Thoracic aorta (tissue), 2 donors: ENCODE measurements at places on chromosomes 7 and 10. TPM values are rescaled to one million over a fixed set of nuclear protein-coding genes. Genes with fewer than 3 reads are reported as not detected.

DNA sequence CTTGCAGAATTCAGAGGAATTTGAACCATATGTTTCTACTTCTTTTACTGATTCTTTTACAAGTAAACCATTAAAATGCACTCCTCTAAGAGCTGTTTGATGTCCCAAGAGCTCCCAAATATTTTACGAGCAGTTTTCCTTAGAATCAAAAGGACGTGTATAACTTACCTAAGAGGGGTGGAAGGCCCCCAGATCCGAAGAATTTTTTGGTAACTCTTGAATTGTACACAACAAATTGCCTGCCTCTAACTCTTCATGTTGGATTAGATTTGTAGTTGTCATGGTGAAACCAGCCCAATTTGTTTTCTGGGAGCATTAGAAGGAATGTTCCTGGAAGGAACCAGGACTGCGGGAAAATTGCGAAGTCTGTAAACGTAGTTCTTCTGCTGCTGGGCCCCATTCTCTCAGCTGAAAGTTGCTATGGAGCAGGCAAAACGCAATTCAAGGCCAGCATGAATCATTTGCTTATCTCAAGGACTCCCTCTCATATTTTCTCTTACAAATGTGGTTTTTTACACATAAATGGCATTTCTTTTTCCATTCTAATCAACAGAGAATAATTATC, 124.8 kb upstream of the TMEM72 start:
- no peaks in the 10 kb centered on the region for H3K36me3 ChIP-seq
- no peaks in the 10 kb centered on the region for H3K4me1 ChIP-seq
- H3K27me3 ChIP-seq = no peaks in the 10 kb centered on the region
- H3K4me3 ChIP-seq = no peak overlapping the region

GRCh38 chr10:102646610-102647442, 2.5 kb downstream of the TRIM8 start:
- no peaks in the 10 kb centered on the region for H3K27me3 ChIP-seq
- H3K27ac ChIP-seq = peak overlapping the region; percentile 99
- H3K4me1 ChIP-seq = peaks cover 44% of the 10 kb centered on the region
- H3K36me3 ChIP-seq = peaks cover 3% of the 10 kb centered on the region
- H3K4me3 ChIP-seq = peak overlapping the region; percentile 96
- no peak for DNase-seq

DNA sequence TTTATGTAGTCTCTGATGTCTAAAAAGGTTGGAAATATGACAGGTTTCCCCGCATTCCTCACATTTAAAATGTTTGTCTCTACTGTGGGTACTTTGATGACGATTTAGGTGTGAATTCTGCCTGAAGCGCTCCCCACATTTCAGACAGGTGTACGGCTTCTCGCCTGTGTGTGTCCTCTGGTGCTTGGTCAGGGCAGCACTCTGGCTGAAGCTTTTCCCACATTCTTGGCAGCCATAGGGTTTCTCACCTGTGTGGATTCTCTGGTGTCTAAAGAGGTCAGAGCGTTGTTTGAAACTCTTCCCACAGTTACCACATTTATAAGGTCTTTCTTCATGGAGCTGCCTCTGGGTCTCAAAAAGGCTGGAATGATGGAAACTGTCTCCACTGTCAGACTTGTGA, 6.3 kb downstream of the ZNF394 start:
- DNase-seq = no peak
- peaks cover 16% of the 10 kb centered on the region for H3K4me1 ChIP-seq
- peaks cover 23% of the 10 kb centered on the region for H3K36me3 ChIP-seq
- no peaks in the 10 kb centered on the region for H3K27me3 ChIP-seq
- no peak overlapping the region for H3K4me3 ChIP-seq

DNA sequence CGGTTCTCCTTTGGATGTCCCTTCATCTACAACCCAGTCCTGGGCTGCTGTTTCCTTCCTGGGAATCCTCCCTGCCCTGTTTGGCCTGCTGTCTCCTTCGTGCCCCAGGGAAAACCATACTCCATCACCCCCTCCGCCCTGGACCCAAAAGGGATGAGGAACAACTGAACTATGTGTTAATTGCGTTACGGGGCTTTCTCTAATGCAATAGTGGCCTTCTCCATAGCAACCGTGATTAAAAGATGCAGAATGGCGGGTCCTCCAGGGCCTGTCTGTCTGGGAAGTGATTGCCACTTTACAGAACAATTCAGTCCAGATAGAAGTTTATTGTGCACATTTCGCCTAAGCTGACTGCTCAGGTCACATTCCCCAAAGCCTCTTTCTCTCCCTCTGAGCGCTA, 112.0 kb upstream of the FGFR2 start:
- no peak for DNase-seq
- no peak overlapping the region for H3K4me3 ChIP-seq
- H3K4me1 ChIP-seq = no peaks in the 10 kb centered on the region
- no peaks in the 10 kb centered on the region for H3K27me3 ChIP-seq
- no peaks in the 10 kb centered on the region for H3K36me3 ChIP-seq

- H3K4me1 ChIP-seq = peaks cover 32% of the 10 kb centered on the region
- no peaks in the 10 kb centered on the region for H3K27me3 ChIP-seq
- no peak overlapping the region for H3K4me3 ChIP-seq
- DNase-seq = no peak
- no peaks in the 10 kb centered on the region for H3K36me3 ChIP-seq
These were observed 4.0 kb downstream of the CLRN3 start for GRCh38 chr10:127888521-127889312.

DNA sequence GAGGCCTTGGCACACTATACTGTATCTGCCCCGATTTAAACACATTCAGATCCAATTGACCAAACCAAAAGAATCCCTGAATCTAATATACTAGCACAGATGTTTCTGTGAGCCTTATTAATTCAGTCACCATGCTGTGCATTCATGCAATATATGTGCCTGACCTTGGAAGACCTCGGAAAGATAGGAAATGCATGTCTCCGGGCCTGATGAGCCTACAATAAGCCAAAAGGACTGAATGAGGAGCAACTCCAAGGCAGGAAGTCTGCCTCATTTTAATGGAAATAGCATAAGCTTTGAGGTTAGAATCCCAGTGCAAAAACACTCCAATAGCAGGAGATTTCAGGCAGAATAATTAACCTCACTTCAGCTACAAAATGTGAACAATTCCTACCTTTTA, 316.7 kb downstream of the LRRTM3 start:
- H3K27me3 ChIP-seq = no peaks in the 10 kb centered on the region
- no peak overlapping the region for H3K4me3 ChIP-seq
- no peak for DNase-seq
- H3K4me1 ChIP-seq = no peaks in the 10 kb centered on the region

- DNase-seq = no peak
- H3K36me3 ChIP-seq = no peaks in the 10 kb centered on the region
- H3K27me3 ChIP-seq = no peaks in the 10 kb centered on the region
- no peak overlapping the region for H3K27ac ChIP-seq
- H3K4me1 ChIP-seq = no peaks in the 10 kb centered on the region
These were observed 378.8 kb upstream of the PODXL start for GRCh38 chr7:131935180-131935579.

DNA sequence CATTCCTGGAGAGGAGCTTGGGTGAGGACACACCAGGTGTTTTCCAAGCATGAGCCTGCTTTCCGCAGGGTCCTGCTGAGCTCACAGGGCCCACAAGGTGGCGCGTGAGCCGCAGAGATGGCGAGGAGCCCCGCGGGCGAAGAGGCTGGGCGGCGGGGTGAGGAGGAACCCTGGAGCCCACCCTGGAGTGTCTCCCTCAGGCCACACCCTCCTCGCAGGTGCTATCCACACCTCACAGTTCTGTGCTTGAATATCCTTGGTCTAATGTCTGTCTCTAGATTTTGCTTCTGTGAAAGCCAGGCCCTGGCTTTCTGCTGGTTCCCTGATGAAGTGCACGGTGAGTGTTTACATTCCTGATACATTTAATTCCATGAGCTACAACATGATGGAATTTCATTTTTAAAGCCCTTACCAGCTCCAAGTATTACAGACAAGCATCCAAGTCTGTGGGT, 433.6 kb downstream of the ACTR3B start:
- no peak for DNase-seq
- H3K36me3 ChIP-seq = no peaks in the 10 kb centered on the region
- no peaks in the 10 kb centered on the region for H3K27me3 ChIP-seq
- no peak overlapping the region for H3K27ac ChIP-seq
- H3K4me3 ChIP-seq = no peak overlapping the region

GRCh38 chr7:38318803-38319416, 45.5 kb upstream of the TARP start:
- DNase-seq = no peak
- H3K27me3 ChIP-seq = no peaks in the 10 kb centered on the region
- H3K4me1 ChIP-seq = no peaks in the 10 kb centered on the region
- no peaks in the 10 kb centered on the region for H3K36me3 ChIP-seq
- no peak overlapping the region for H3K27ac ChIP-seq
- H3K4me3 ChIP-seq = no peak overlapping the region

DNA sequence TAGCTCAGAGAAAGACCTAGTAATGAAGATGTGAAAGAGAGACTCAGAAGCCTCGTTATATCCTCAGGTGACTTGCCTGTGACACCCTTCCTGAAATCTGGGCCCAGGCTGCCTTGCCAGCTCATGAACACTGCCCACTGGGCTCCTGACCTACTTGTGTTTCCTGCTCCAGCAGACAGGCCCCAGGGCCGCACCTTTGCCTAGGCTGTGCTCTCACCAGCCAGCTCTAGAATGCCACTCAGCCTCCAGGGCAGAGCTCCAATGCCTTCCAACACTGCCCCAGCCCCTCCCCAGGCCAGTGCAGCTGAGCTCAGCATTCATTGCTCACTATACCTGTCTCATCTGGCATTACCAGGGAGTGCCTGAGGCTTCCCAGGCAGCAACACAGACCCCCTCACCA, 94.3 kb downstream of the DLG5 start:
- no peaks in the 10 kb centered on the region for H3K27me3 ChIP-seq
- H3K27ac ChIP-seq = no peak overlapping the region
- no peaks in the 10 kb centered on the region for H3K4me1 ChIP-seq
- peaks cover 61% of the 10 kb centered on the region for H3K36me3 ChIP-seq
- H3K4me3 ChIP-seq = no peak overlapping the region

DNA sequence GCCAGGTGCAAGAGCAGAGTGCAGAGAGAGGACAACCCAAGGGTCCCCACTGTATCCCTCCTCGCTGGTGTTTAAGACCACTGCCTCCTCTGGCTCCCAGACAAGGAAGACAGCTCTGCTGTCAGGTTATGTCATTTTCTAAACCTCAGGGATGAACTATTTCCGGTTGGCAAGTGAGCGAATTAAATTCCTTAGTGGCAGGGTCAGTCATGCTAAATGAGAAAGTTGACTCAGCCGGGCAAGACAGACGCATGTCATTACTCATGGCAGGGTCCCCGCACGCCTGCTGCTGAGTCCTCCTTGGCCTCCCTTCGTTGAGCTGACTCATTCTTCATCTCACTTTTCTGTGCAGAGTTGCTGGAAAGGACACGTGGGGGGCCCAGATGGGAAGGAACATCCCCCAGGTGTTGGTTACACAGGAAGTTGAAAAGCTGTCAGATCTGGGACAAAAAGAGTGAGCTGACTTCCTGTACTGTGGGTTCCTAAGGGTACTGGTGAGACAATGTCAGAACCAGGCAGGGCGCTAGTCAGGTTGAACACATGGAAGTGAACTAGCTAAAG, 47.1 kb upstream of the UCN3 start:
- H3K27ac ChIP-seq = no peak overlapping the region
- H3K4me1 ChIP-seq = no peaks in the 10 kb centered on the region
- no peak for DNase-seq
- H3K27me3 ChIP-seq = no peaks in the 10 kb centered on the region
- H3K4me3 ChIP-seq = no peak overlapping the region
- no peaks in the 10 kb centered on the region for H3K36me3 ChIP-seq

DNA sequence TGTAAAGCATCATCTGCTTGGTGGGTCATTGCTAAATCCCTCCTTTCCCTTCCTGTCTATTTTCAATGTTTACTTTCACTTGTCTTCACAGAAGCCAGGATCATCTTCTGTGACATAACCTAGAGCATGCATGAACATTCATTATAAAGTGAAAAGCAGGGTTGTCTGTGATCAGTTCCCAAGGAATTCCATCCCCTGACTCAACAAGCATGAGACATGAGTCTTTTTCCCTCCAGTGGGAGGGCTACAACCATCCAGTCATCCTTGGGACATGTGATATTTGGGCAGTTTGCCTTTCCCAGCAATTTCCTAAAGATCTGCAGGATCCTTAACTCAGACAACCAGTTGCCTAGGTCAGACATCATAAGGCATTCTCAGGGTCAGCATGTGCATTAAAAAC, 166.3 kb upstream of the TMEM196 start:
- H3K36me3 ChIP-seq = no peaks in the 10 kb centered on the region
- no peak overlapping the region for H3K4me3 ChIP-seq
- H3K4me1 ChIP-seq = no peaks in the 10 kb centered on the region
- no peaks in the 10 kb centered on the region for H3K27me3 ChIP-seq
- no peak overlapping the region for H3K27ac ChIP-seq
- DNase-seq = no peak

DNA sequence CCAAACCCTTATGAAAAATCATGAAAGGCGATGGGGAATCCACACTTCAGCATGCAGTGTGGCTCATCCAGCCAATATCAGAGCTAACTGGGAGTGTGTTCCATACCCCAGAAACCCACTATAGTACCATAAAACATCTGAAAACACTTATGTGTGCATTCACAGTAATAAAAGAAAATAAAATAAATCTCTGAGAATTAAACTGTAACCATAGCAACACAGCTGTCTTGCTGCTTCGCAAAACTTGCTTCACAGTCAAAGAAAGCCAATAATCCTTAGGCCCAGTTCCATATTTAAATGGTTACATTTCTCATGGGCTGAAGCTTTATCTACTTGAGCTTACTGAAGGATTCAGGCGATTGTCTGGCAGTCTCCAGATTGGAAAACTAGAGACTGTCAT, 19.9 kb upstream of the POLR1F start:
- no peak overlapping the region for H3K4me3 ChIP-seq
- no peaks in the 10 kb centered on the region for H3K4me1 ChIP-seq
- no peaks in the 10 kb centered on the region for H3K36me3 ChIP-seq

DNA sequence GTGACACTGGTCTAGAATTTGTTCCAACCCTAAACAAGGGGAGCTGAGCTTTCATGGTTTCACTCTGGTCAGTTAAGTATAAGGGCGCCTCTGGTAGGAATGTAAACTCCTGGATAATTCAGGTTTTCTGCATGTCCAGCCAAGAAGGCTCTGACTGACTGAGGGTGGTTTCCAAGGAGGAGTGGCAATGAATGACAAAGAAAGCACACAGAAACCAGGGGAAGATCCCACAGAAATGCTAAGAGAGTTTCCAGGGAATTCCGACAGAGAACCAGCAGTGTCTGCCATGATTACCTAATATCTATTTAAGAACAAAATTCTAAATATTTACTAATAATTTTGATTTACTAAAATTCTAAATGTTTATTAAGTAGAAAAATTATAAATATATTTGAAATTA, 27.3 kb upstream of the NRG3 start:
- no peaks in the 10 kb centered on the region for H3K27me3 ChIP-seq
- no peaks in the 10 kb centered on the region for H3K36me3 ChIP-seq
- no peak for DNase-seq
- H3K4me3 ChIP-seq = no peak overlapping the region
- H3K4me1 ChIP-seq = no peaks in the 10 kb centered on the region

The MCM10 gene
- 0.27 TPM for total RNA-seq

The GRM8 gene
- not detected for total RNA-seq

The GLCCI1 gene
- total RNA-seq = 5.8 TPM

The PRPS1L1 gene
- not detected for total RNA-seq

The C7orf57 gene
- total RNA-seq = not detected

The NXPH1 gene
- total RNA-seq = not detected
